Dermis microvascular lymphatic vessel endothelial cell (primary cell): ENCODE measurements at places on chromosomes 4 and X. TPM values are rescaled to one million over a fixed set of nuclear protein-coding genes. Genes with fewer than 3 reads are reported as not detected.

The BRS3 gene
- total RNA-seq, result not detected in 2 replicates

The TCEAL1 gene
- 14.5 and 15.0 TPM in 2 replicates for total RNA-seq

The PWWP3B gene
- not detected in 2 replicates for total RNA-seq

The SLC2A9 gene
- total RNA-seq, result 0.90 and 1.1 TPM in 2 replicates

The IBSP gene
- total RNA-seq, result not detected in 2 replicates

The LPAR4 gene
- total RNA-seq, result under 0.01 TPM in 1 of 2 replicates, not detected in the other

The ATG4A gene
- 11.1 and 13.2 TPM in 2 replicates for total RNA-seq
